ENCODE measurements at places on chromosomes 6 and 20.

DNA sequence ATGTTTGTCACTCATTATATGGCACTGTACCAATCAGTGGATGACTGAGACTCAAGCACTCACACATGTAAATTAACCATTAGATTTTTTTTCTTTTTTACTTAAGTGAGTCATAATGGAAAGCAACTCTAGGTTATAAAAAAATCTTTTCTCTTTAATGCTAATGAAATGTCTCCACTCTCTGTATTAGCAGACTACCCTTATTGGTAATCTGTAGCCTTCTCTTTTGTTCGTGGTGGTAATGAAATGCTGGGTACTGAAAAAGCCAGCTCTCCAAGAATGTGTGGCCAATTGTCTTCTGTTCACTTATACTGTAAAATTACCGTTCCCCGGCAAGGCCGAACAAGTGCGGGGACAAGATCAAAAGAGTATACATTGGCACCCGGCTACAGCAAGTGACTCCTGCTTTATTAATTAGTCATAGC lies 69.0 kb downstream of the AFG1L start:
- DNase-seq: peak; percentile 37

- DNase-seq: no peak
Measured at GRCh38 chr20:13028673-13029072, 19.9 kb downstream of the SPTLC3 start.

- no peak for DNase-seq
Measured at GRCh38 chr20:19462491-19462890, 250.0 kb downstream of the SLC24A3 start.

- DNase-seq: no peak
Measured at GRCh38 chr6:28182255-28182654, 40.6 kb downstream of the ZKSCAN8 start.

- DNase-seq: no peak
Measured at GRCh38 chr6:136378888-136379287, 89.2 kb upstream of the BCLAF1 start.

- DNase-seq: no peak
Measured at GRCh38 chr6:142329486-142330113, 27.8 kb downstream of the ADGRG6 start.

DNA sequence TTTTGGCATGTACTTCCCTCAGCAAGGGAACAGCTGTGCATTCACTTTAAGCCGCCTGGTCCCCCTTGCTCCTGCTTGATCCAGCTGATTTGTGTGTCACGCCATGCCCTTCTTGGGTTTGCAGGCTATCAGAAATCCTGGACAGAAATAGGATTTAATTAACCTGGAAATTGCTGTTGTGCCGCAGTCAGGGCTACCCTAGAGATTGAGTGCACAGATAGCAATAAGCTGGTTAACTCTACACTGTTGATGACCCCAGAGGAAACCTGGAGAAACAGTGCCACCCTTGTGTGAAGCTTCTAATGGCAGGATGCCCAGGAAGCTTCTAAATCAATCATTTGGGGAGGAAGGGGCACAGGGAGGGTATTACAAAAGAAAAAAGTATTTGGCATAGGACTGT lies 199.0 kb downstream of the JARID2 start:
- DNase-seq: peak; percentile 81

DNA sequence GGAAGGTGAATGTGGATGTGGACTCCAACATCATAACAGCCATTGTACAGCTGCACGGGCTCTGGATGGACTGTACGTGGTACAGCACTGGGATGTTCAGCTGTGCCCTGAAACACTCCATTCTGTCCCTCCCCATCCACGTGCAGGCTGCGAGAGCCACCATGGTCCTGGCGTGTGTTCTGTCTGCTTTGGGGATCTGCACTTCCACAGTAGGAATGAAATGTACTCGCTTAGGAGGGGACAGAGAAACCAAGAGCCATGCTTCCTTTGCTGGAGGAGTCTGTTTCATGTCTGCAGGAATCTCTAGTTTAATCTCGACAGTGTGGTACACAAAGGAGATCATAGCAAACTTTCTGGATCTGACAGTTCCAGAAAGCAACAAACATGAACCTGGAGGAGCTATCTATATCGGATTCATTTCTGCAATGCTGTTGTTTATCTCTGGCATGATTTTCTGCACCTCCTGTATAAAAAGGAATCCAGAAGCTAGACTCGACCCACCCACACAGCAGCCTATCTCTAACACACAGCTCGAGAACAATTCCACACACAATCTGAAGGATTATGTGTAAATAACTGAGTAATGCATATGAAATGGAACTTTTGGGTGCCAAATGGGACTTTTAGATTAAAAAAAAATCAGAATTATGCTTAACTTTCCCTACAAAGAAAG lies 12.1 kb downstream of the CLDN20 start:
- DNase-seq: no peak

DNA sequence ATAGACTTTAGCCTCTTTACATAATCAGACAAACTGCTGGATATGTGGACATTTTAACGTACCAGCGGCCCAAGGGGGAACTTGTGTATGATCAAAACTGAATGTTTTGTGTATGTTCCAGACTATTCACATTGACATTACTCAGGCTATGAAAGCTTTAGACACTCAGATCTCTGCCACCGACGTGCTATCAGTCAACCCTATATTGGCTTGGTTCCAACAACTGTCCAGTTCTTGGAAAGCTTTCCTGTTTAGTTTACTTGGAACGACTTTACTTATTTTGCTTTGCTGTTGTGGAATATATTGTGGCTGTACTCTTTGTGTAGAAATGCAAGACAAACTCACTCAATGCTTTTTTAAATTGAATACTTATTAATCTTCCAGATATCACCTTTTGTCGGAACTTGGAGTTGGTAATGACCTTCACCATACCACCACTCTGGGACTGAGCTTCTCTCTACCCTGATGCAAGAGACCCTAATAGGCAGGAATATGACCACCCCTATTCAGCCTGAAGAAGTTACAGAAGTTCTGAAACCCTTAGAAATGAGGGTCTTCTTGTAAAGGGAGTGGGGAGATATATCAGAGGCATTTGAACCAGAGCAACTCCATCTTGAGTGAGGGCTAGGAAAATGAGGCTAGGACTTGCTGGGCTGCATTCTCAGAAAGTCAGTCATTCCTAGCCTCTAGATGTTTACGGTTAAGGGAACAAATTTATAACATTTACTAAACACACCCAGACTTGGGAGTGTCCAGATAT lies 49.0 kb upstream of the PAX1 start:
- DNase-seq: no peak

DNA sequence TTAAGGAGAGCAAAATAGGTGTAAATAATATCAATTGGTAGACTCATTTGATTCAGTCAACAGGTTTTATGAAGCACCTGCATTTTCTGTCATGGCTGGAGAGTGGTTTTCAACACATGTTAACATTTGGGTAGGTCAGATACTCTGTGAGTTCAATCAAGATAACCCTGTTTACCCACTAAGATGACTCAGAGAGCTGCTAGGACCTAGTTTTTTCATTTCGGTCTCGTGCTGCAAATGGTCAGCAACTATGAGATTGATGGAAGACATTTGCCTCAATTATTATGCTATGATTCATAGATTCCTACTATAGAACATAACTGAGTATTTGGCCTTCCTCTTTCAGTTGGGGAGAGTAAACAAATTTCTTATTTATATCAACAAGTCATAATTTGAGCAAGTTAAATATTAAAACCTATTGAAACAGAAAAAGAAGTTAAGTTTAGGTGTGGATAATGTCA lies 391.4 kb upstream of the CITED2 start:
- DNase-seq: no peak
